Activated effector memory CD4-positive, alpha-beta T cell treated with anti-CD3 and anti-CD28 coated beads, Interleukin-2, amount 50 U/mL, for 16 hours (primary cell): ENCODE measurements at places on chromosomes 2 and 18.

DNA sequence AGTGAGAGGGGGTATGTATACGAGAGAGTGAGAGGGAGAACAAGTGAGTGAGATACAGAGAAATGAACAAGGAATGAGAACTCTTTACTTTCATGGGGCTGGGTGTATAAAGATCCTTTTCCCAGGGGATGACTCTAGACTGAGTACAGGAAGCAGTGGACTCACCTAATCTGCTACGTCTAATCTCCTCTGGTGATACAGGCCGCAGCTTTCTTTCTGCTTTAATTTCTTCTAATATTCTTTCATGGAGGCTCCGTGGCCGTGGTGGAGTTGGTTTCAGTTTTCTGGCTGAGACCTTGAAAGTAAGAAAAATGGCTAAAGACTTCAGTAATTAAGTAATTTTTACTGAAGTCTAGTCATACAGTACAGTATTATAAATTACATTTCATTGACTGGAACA is 85.2 kb downstream of the PRELID3A start:
- DNase-seq = no peak

GRCh38 chr18:76441668-76442412 is 53.2 kb downstream of the ZNF516 start:
- DNase-seq = peak; percentile 61

- DNase-seq = no peak
Observed at GRCh38 chr2:135703300-135703699, 38.4 kb upstream of the UBXN4 start.

DNA sequence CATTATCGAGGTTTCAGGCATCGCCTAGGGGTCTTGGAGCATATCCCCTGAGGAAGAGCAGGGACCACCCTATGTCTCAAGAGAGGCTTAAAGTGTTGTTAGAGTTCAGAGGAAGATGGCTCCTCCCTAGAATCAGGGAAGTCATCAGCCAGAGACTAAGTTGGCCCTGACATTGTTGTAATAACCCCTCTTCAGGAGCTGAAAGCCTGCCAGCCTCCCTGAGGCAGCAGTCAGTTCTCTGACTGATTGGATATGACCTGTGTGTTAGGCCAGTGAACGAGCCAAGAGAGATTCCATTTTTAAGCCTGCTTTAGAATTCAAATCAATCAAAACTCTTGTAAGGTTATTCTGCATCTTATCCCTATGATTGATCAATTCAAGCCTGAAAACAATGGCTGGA is 34.9 kb downstream of the ARHGAP28 start:
- DNase-seq = no peak

DNA sequence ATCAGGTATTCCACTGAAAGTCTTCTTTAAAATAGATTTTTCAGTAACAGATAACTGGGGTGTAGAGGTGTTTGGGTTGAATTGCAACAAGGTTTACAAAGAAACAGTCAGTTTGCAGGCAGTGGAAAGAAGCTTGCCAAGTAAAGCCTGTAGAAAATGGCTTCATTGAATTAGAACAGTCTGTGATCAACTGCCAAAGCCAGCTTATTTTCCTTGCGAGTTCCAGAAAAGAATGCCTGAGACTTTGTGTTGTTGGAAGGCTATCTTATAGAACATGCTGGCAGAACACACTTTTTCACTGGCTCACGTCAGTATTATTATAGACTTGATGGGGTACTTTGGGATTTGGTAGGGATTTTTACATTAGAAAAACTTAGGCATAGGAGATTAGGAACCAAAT is 601.0 kb downstream of the XIRP2 start:
- DNase-seq = no peak
